ENCODE measurements at places on chromosomes 12 and 14.

GRCh38 chr12:119363490-119363889 lies 29.0 kb downstream of the CCDC60 start:
- no peak for DNase-seq

GRCh38 chr12:24222968-24223367 lies 273.5 kb upstream of the SOX5 start:
- no peak for DNase-seq

GRCh38 chr12:45212064-45212463 lies 3.8 kb upstream of the ANO6 start:
- DNase-seq, result no peak

GRCh38 chr12:41731691-41732090 lies 413.0 kb downstream of the GXYLT1 start:
- no peak for DNase-seq

DNA sequence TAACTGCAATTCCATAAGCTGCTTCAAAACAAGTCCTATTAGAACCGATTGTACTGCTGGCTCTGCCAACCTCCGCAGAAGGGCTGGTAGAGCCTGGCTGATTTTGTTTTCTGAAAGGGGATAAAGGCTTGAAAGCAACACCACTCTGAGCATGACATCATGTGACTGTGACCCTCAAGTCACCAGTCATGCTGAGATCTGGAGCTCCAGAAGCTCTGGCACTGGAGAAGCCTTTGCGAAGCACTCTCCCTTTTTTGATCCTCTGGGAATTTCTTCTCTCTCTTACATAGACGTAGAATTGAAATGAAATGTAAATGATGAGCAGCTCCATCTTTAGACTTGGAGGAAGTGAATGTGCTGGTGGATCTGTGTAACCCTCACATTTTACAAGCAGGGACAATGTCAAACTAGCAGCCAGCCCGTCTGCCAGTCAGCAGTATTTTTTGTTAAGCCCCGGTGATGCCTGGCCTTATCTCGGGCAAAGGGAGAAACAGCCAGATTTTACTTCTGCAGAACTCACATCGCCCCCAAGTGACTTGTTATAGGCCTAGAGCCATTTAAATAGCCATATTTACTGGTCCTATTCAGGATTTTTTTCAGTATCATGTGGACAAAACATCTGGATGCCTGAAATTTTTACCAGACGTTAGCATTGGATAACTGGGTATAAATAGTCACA lies 112.1 kb upstream of the NPAS3 start:
- DNase-seq, result no peak

- DNase-seq, result no peak
Measured at GRCh38 chr12:130375296-130376287, 37.9 kb downstream of the PIWIL1 start.

- no peak for DNase-seq
Measured at GRCh38 chr12:123131291-123131832, 19.5 kb downstream of the PITPNM2 start.

DNA sequence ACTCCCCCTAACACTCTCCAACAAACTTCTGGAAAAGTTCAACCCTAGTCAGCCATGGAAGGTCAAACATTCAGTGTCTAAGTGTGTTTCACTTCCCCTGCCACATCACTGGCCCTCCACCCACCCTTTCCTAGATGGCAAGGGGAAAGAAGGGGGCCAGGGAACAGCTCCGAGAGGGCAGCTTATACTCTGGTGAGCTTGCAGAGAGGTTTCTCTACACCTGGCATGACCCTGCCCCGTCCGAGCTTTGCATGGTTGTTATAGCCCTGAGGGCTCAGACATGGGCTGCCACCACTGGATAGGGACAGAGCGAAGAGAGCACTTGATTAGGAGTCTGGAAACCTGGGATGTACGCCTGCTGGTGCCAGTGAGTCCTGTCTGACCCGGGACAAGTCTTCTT lies 4.0 kb downstream of the ACVRL1 start:
- no peak for DNase-seq

DNA sequence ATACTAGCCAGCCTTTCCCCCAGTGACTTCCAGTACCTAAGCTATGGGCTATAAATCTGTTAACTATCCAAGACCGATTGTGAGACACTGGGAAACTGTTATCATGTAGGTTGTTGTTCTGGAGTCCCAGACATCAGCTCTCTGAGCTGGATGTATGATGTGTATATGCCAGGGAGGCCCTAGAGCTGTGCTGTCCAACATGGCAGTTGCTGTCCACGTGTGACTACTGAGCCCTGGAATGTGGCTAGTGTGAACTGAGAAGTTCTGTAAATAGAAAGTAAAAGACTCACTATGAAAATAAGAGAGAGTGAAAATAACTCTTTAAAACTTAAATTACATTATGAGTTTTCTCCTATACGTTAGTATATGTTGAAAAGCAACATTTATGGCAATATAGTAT lies 755.8 kb upstream of the FBXO33 start:
- no peak for DNase-seq

DNA sequence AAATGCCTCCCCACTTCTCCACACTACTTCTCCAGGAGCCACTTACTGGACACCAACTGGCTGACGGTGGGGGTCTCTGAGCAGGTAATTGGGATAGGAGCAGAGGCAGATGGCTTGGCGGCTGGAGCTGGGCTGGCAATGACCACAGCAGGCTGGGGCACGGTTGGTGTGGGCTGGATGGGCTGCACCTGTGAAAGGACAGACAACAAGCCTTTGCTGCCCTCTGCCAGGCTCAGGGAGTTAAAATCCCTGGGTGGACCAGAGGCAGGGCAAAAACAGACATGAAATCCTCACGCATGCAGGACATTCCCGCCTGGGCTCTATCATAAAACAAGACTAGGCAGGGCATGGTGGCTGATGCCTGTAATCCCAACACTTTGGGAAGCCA lies 19.3 kb upstream of the TFCP2 start:
- DNase-seq, result no peak

DNA sequence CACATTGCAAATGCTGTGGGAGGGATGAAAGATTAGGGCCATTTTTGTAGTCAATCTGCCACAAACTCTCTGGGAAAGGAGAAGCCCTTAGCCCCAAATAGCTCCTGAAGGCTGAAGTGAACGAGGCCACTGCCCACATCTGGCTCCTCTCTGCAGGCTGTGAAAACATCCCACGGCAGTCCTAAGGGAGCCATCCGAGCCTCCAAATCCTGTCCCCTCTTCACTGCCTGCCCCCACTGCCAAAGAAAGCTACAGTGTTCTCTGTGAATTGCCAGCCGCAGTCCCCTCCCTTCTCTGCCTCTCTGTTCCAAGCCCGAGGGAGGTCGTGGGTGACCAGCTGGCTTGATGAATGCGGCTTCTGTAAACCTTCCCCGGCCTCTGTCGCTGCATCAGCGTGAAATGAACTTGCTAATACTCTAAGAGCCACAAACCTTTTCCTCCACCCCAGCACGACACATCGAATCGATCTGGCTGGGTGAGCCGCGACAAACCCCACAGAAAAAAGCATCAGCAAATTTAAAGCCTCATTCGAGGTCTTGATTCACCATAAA lies 180.7 kb upstream of the NRXN3 start:
- no peak for DNase-seq

DNA sequence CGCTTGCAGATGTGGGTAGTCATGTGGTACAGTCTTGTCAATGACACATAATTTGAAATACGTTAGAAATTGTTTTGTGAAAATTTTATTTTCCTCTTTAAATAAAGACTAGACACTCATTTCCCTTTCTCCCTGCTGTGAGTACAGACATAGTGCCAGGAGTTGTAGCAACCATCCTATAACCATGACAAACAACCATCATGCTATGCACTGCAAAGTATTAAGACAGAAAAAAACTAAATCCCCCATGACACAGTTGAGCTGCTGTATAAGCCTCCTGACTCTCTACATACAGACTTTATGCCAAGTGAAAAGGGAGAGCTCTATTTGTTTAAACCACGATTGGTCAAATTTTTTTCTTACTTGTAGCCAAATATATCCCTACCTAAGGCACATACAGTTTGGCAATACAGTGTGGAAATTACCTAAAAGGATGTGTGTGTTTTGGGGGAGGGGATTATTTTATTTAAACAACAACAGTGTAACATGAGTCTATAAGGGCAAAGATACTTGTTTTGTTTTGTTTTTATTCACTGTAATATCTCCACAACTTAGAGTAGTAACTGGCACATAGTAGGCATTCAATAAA lies 45.0 kb upstream of the KRR1 start:
- DNase-seq, result no peak

DNA sequence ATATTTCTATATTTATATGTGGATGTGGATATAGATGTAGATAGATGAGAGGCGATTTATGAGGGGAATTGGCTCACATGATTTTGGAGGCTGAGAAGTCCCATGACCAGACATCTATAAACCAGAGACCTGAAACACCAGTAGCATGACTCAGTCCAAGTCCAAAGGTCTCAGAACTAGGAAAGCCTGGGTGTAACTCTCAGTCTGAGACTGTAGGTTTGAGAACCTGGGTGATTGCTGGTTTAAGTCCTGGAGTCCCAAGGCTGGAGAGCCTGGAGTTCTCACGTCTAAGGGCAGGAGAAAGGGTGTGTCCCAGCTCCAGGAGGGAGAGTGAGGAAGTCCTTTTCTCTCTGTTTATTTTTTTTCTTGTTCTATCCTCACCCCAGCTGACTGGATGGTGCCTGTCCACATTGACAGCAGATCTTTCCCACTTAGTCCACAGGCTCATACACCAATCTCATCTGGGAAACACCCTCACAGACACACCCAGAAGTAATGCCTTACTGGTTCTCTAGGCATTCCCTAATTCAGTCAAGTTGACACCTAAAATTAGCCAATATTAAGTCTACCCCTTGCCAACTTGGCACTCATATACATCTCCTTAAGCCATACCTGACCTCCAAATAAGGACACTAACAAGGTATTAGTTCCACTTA lies 45.4 kb downstream of the EMP1 start:
- DNase-seq, result no peak

DNA sequence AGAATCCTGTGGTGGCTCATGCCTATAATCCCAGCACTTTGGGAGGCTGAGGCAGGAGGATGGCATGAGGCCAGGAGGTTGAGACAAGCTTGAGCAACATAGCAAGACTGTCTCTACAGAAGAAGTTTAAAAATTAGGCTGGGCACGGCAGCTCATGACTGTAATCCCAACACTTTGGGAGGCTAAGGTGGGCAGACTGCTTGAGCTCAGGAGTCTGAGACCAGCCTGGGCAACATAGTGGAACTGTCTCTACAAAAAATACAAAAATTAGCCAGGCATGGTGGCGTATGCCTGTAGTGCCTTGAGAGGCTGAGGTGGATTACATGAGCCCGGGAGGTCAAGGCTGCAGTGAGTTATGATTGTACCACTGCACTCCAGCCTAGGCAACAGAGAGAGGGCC lies 998 bp upstream of the CYP27B1 start:
- DNase-seq, result no peak

- DNase-seq, result no peak
Measured at GRCh38 chr12:108752387-108752786, 21.1 kb upstream of the CORO1C start.

DNA sequence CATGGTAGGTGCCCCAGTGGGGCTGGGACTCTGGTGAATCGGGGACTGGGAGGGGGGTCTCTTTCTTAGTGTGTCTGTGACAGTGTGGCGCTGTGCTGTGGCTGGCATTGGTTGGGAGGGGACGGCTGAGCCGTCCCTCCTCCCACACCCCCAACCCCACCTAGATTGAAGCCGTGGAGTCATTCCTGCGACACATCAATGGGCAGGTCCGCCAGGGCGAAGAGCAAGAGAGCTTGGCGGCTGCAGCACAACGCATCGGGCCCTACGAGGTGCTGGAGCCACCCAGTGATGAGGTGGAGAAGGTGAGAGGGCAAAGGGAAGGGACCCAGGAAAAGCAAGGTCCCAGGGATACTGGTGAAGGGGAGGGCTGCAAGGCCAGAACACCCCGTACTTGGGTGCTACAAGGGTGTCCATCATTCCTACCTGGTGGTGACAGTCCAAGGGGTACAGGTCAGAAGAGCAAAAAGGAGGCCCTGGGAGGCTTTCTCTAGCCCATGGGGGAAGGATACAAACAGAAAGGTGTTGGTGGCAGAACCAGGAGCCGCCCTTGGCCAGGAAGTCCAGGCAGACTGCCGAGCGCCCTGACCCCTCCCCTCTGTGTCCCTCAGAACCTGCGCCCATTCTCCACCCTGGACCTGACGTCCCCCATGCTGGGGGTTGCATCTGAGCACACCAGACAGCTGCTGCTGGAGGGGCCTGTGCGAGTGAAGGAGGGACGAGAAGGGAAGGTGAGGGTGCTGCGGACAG lies 7.4 kb downstream of the PLEKHG6 start:
- DNase-seq, result no peak

DNA sequence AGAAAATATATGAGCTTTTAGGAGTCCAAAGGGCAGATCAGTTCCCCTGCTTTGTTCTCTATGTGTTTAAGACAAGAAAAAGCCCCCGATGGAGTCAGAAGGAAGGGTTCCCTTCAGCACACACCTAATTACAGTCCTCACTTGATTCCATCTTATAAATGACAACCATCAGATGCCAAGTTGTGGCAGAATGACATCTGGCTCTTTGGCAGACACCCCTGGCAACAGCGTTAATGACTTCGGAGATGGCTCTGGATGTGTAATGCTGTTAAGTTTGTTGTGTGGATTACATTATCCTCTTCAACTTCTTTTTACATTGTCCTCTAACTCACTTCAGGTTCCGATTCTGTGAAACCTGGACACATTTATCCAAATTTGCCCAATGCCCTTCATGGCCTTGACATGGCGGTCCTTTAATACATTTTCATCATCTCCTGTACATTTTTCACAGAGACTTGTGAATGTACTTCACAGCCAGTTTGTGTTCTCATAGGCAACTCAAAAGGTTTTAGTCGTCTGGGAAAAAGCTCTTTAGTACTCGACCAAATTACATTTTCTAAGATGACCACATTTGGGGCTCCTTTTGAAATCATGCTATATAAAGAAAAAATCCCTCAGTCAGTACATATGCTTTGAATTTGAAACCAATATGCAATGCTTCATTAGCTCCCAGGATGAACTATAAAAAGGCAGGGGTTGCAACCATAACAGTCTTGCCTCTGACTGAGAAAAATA lies 667.8 kb downstream of the NOVA1 start:
- DNase-seq, result no peak

GRCh38 chr12:63944586-63945228 lies 100.2 kb downstream of the SRGAP1 start:
- no peak for DNase-seq

GRCh38 chr14:51289169-51289568 lies 49.1 kb downstream of the TMX1 start:
- no peak for DNase-seq

DNA sequence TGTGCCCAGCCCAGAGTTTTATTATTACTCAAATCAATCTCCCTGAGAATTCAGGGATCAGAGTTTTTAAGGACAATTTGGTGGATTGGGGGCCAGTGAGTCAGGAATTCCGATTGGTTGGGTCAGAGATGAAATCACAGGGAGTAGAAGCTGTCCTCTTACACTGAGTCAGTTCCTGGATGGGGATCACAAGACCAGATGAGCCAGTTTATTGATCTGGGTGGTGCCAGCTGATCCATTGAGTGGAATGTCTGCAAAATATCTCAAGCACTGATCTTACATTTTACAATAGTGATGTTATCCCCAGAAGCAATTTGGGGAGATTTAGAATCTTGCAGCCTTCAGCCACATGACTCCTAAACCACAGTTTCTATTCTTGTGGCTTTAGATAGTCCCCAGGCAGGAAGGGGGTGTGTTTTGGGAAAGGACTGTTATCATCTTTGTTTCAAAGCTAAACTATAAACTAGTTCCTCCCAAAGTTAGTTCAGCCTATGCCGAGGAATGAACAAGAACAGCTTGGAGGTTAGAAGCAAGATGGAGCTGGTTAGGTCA lies 89.1 kb upstream of the CNOT2 start:
- DNase-seq, result no peak

- DNase-seq, result peak; percentile 88
Measured at GRCh38 chr12:6872073-6873048, 742 bp downstream of the SPSB2 start.

GRCh38 chr14:76904100-76904739 lies 78.0 kb downstream of the LRRC74A start:
- no peak for DNase-seq
